Stimulated activated CD4-positive, alpha-beta T cell treated with anti-CD3 and anti-CD28 coated beads, Interleukin-1b, Interleukin-23, amount 100 ng/mL, for 1 hour (primary cell): ENCODE measurements at places on chromosomes 4 and X.

DNA sequence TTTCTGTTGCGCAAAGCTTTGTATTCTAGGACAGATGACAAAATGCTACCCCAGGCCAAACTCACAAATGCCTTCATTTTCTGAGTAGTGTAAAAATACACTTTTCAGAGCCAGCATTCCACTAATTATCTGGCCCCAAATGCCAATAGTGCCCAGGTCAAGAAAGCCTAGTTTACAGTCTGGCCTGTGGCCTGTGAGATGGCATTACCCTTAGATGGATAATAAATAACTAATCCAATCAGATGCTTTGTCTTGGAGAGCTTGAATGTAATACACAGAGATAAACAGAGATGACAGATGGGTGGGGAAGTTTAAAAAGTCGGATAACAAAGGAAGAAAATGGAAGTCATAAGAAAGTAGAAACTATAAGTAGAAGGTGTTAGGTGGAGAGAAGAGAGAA lies 264.6 kb upstream of the FTHL17 start:
- DNase-seq = no peak

- DNase-seq = no peak
These were observed 79.5 kb downstream of the SPRY1 start for GRCh38 chr4:123476089-123476488.

DNA sequence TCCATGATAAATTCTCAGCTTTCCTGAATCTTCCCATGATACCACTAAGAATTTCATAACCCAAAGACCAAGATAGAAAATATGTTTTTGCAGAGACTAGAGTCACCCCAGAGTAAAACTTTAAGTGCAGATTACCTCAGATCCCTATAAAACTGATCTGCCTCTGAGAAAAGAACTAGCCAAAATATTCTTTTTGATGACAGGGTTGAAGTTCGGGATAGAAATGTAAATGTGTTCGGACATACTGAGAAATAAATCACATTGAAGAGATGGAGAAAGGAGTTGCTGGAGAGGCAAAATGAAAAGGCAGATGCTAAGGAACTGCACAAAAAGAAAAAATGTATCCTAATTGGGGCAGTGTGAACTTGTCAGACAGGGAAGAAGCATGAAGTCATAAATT lies 501.8 kb downstream of the ANKRD50 start:
- no peak for DNase-seq

- DNase-seq = no peak
These were observed 43.2 kb downstream of the PALLD start for GRCh38 chr4:168540086-168540485.

DNA sequence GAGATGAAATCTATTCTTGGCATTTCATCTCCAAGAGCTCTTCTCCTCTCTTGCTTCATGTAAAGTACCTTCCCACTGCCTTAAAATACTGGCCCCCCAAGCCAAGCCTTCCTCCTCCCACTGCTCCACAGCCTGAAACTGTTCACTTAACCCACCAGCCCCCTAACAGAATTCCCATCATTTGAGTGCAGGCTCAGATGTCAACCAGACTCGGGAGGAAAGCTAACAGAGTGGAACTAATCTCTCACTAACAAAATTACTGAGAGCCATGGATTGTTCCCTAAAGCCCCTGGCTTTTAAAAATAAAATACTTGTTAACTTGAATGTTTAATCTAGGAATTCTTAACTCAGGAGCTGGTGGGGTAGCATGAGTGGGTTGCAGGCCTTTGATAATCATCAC lies 7.1 kb upstream of the DCUN1D4 start:
- DNase-seq = no peak

DNA sequence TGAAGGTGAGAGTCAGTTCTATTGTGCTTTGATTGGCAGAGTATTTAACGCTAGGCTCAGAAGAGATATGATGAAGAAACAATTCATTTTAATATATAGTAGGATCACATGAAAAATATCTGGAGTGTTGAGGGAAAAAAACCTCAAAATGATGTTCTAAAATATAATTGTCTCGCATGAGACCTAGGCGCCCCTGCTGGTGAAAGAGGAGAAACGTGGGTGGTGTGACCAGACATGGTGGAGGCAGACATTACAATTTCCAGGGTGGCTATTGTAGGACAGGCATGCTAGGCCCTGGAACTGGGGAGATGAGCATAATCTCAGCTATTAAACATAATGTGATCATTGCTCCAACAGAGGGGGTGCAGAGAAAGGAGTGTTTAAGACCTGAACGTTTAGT lies 210.0 kb downstream of the HS3ST1 start:
- no peak for DNase-seq

DNA sequence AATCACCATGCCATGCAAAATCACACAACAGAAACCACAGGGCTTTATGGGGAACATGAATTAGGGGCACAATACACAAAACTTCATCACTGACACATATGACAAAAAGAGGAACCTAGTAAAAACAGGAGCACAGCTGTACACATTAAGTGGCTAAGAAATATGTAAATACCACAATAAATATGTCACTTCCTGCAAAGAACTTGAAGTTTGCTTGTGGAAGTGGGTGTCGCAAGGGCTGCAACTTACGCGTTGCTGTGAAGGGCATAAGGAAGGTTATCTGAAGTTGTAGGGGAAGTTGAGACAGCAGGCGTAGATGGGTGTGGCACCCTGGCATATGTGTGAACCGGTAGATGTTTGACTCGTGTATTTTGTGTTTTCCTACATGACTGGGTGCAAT lies 42.4 kb downstream of the CLCN4 start:
- DNase-seq = no peak

DNA sequence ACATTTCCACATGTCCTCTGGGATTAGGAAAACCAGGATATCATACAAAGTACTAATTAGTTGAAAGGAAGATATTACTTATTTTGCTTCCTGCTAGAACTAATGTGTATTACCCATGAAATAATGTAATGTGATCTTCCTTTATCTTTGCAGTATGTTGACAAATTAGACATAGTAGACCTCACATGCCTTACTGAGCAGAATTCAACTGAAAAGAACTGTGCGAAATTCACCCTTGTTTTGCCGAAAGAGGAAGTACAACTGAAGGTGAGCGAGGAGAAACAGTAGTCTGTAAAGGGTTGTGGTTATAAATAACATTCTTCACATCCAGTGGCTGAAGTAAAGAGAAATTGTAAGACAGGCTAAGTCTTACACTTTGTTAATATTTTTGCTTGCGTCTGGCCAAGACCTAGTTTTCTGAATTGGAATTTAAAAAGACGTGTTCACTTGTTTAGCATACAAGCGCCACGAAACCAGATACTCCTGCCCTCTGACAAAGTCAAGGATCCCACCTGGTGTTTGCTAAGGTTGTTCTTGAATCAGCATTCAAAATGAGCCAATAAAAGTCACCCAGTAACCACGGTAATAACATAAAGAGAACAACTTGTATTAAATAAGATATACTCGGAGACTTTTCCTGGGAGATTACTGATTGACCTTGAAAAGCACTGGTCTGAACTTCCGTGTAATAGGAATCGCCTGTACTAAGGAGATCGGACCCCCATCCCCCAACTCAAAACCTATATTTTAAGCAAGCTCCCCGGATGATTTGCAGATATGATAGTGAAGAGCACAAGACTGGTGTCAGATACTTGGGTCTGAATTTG lies 16.9 kb downstream of the STAP1 start:
- no peak for DNase-seq

DNA sequence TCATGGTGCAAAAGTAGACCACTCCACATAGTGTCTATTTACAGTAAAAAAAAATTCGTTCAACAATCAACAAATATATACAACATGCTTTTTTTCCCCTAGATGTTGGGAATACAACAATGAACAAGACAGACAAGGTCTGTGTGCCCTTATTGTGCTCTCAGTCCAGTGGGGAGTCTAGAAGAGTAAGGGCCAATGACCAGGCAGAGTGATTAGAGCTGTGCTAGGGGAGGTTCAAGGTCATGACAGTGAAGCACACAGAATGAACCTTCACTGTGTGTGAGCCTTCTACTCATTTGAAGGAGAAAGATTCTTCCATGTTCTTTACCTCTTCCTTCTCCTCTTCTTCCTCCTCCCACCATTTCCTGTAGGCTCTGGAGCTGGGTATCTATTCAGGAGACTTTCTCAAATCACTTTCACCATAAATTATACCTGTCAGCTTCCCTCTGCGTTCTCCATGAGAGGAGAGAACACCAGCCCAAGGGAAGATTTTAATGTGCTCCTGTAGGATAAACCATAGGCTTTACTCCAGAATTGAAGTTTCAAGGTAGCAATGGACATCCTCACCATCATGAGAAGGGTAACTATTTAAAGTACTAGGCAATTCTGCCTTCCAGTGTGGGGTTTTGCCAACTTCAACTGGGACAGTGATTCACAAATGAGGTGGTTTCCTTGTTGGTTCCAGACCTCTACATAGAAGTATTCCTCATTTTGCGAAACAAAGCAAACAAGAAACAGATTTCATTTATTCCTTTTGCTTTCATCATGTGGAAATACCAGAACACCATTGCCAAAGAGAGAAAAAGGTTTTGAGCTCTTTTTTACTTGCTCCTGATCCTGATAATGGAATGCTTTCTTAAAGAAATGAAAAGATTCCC lies 246.9 kb upstream of the GPC4 start:
- DNase-seq = no peak

GRCh38 chr4:139665690-139666529 lies at the start of gene MGST2:
TSS of gene MGST2 (plus strand) at chr4:139665819. CDS start at chr4:139666020, 201 bp downstream.
- no peak for DNase-seq

- no peak for DNase-seq
These were observed 328.0 kb upstream of the PPP1R2C start for GRCh38 chrX:43106009-43106408.

GRCh38 chr4:108943371-108943770 lies 180.5 kb upstream of the ETNPPL start:
- no peak for DNase-seq

GRCh38 chr4:184453365-184454160 lies 20.8 kb downstream of the IRF2 start:
- DNase-seq = no peak

GRCh38 chrX:135168486-135168885 lies 2.7 kb downstream of the CT55 start:
- DNase-seq = no peak

DNA sequence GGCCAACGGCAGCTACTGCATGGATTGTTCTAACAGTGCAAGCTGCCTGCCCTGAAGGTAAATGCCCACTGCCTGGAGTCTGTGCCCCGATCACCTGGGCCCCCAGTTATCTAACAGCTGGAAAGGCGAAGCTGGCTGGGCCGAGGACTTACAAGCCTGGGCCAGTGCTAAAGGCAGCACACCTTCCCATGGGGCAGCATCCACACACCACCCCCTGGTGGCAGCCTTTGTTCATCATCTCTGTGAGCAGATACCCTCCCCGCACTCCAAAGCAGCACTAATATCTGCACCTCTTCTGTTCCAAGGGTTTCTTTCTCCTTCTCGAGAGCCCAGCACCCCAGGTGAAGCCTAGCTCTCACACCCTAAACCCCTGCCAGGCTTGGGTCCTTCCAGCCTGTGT lies 7.6 kb downstream of the SLC2A9 start:
- DNase-seq = no peak

- no peak for DNase-seq
These were observed 21.3 kb upstream of the AMBN start for GRCh38 chr4:70570796-70571195.

DNA sequence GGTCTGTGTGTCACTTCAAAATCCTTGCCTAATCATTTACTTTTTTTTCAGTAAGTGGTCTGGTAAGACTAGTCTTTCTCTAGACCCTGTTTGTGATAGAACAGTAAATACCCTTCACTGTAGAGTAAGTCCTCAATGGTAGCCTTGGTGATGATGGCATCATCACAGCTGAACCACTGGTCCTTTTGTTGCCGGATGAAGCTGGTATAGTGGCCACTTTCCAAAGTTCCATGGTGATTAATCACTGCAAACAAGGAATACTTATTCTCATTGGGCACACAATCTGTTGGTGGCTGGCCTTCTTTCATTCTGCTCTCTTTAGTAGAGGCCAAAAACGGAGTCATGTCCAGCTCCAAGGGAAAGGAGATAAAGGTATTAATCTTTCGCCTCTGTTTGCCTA lies 2.9 kb downstream of the USP51 start:
- DNase-seq = no peak

DNA sequence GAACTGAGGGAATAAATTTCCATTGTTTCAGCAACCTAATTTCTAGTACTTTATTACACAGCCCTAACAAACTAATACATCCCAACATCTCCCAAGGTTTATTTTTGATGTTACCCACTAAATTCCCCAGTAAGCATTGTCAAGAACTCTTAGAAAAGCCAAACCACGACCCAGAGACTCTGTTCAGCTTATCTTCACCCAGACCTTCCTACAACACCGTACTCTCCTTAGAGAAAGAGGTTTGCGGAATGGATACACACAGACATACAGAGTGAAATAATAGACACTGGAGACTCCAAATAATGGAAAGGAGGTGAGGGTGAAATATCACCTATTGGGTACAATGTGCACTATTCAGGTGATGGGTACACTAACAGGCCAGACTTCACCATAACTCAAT lies 75.6 kb downstream of the LRBA start:
- DNase-seq = no peak

DNA sequence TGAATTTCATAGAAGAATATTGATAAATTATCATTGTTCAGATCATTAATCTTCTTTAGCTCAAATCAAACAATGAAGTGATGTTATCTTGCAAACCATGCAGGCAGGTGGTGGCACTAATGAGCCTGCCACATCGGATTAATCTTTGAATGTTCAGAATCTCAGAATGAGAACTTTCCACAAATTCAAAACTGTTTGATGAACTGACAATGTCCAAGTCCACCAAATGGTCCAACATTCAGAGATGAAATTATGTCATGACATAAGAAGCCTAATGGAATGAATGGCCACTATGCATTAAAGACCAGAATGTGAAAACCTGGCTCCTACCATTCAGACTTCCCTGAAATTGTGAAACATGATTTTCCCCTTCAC lies 67.5 kb downstream of the SORBS2 start:
- no peak for DNase-seq

DNA sequence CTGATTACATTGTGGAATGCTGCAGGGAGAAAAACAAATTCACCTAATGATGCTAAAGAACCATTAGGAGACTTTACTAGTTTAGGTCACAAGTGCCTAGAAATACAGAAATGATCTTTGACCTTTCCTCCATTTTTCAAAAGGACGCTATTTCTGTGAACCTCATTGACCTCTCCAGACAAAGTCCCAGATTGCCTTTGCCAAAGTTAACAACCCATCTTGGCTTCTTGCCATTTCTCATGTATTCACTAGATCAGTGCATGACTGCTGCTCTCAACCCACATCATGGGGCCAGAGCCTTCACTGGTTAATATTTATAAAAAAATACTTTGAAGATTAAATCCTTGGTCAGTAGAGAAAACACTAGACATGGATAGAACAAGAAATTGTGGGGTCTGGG lies 19.9 kb upstream of the AR start:
- no peak for DNase-seq
